CD4-positive, alpha-beta T cell treated with Interferon gamma for 1 hour (primary cell): ENCODE measurements at places on chromosomes 4 and X.

DNA sequence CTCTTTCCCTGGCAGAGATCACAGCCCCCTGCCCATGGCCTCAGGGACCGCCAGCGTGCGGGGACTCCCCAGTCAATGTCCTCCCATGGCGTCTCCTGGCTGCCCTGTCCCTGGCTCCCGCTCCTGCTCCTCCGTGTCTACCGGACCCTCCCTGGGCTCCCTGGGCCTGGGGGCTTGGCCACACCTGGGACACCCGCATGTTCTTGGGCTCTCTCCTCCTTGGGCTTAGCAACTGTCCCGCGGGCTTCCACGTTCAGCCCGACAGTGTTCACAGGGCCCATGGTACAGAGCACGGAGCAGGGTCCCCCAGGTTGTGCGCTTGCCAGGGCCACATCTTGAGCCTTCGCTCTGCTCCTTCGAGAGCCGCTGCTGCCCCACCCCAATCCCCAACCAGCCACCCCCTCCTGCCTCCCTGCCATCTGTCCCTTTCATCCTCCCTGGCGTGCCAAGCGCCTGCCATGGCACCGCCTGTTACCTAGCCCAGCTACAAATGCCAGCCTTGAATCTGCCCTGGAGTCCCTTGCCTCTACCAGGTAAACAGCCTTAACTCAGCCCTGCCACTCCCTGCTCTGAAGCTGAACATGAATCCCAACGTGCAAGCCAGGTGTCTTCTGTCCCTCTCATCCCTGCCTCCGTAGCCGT is 3.9 kb downstream of the AVPR2 start:
- DNase-seq, result no peak

DNA sequence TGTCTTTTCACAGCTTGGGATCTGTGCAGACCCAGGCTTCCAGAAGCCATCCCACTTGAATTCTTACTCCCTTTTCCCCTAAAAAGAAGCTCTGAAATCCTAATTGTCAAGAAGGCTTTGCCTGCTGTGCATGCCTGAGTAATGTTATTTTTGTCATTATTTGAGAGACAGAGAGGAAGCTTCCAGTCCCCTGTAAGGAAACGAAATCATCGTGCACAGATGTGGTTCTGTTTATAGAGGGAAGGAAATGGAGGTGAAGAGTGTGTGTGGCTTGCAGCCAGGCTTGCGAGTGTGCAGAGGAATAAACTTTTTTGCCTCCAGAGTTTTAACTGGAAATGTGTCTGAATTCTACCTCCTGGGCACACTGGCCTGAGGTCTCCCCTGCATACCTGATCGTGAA is 70.2 kb downstream of the TBL1X start:
- DNase-seq, result no peak

- DNase-seq, result no peak
Measured at GRCh38 chrX:10112510-10112909, 44.3 kb upstream of the CLCN4 start.

- DNase-seq, result no peak
Measured at GRCh38 chr4:135123632-135124031, 922.0 kb upstream of the PABPC4L start.

- no peak for DNase-seq
Measured at GRCh38 chr4:41586675-41587225, 48.8 kb downstream of the LIMCH1 start.

GRCh38 chr4:122842984-122843531 is 16.4 kb downstream of the FGF2 start:
- no peak for DNase-seq

- DNase-seq, result no peak
Measured at GRCh38 chr4:74218201-74218600, 60.3 kb downstream of the MTHFD2L start.

- no peak for DNase-seq
Measured at GRCh38 chr4:89215736-89216135, 91.9 kb downstream of the GPRIN3 start.

- DNase-seq, result no peak
Measured at GRCh38 chr4:172393220-172393619, 580.0 kb downstream of the GALNTL6 start.

DNA sequence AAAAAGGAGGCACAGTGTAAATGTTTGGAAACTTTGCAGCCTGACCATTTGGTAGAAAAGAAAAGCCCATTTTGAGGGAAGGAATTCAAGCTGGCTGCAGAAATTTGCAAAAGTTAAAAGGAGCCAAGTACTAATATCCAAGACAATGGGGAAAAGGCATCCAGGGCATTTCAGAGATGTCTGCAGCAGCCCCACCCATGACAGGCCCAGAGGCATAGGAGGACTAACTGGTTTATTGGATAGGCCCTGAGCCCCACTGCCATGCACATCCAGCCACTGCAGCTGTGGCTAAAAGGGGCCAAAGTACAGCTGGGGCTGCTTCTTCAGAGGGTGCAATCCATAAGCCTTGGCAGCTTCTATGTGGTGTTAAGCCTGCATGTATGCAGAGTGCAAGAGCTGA is 104.9 kb downstream of the HS3ST1 start:
- no peak for DNase-seq

DNA sequence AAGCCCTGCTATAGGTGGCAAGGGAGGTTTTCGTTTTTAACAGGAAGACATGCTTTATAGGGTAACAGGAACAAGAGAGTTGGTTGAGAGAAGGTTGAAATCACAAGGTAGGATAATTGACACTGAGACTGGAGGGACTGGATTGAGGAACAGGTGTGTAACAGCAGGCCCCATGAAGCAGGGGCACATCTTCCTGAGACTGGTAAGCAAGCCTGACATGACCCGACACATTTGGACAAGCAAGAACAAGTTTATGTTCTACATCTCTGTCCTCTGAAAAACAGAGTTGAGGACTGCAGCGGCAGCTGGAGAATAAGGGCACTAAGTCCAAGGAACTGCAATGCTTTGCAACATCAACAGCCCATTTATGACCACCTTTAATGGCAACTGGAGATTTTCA is 5.2 kb downstream of the RPS4X start:
- no peak for DNase-seq

DNA sequence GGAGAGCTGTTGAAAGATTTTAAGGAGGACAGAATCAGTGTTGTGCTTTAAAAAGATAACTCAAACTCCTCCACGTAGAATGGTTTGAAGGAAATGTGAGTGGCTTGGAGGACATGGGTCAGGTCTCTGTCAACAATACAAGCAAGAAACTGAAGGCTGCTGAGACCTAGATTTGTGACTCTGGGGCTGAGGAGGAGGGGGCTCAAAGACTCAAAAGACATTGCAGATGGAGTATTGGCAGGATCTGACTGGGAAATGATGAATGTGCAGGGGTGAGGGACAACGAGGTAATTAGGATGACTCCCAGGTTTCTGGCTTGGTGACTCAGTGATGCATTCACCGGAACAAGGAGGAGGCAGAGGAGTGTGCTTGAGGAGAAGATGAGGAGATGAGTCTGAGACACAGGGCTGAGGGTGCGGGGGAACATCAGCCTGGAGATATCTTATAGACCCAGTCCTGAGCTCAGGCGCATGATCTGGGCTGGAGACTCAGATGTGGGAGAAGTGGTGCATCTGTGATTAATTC is 3.3 kb upstream of the RPS4X start:
- DNase-seq, result no peak

DNA sequence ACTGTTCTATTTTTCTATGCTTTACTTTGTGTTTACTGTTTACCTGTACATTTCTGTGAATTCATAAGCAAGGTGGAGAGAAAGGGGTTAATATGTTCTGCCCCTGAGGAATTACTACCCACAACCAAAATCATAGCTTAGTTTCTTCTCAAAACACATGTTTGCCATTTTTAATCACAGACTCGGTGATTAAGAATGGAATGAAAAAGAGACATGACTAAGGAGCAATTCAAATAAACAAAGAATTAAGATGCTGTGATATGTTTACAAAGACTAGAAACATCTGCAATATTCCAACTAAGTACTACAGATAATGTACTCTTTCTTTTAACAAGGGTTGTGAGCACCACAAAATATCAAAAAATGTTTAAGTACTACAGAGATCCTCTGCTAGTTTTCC is 11.7 kb upstream of the FAT4 start:
- DNase-seq, result no peak

DNA sequence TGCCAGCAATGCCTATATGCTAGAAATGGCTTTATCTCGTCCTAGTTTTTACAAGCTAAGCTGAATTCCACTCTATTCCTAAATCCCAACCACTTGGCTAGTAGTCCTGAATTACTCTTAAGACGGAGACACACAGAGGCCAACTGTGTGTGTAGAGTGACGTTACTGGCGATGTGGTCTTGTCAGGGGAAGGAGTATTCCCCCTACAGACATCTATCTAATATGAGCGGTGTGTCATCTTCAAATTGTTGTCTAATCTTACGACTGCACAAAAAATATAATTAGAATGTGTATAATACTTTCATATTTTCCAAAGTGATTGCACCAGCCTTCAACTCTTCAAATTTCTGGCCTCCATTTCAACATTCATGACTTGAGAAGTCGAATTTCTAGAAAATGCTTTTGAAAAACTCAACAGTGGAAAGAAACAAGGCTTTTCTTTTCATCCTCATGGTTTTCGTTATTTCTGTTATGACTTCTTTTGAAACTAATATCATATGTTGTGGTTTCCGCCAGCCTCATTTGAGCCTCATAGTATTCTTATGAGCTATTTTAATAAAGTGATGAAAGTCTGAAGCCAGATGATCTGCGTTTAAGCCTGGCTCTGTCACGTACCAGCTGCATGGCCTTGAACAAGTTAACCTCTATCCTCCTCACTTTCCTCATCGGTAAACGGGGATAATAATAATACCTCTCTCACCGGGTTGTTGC is 132.3 kb downstream of the SOWAHB start:
- DNase-seq, result no peak

DNA sequence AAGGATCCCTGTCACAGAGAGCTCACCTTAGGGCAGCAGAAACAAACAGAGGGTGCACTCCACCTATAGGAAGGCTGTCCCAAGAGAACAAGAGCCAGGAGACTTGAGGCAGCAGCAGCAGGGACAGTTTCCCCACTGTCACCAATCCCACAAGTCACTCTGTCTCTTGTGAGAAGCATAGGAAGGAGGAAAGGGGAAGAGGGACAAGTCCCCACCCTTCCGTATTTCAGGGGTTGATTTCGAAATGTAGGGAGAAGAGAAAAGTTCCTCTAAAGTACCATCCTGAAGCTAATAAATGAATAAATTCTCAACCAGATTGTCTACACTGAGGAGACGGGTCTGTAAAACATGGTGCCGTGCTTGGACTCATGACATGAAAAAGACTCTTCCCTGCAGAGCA is 9.5 kb upstream of the TLR8 start:
- DNase-seq, result no peak

DNA sequence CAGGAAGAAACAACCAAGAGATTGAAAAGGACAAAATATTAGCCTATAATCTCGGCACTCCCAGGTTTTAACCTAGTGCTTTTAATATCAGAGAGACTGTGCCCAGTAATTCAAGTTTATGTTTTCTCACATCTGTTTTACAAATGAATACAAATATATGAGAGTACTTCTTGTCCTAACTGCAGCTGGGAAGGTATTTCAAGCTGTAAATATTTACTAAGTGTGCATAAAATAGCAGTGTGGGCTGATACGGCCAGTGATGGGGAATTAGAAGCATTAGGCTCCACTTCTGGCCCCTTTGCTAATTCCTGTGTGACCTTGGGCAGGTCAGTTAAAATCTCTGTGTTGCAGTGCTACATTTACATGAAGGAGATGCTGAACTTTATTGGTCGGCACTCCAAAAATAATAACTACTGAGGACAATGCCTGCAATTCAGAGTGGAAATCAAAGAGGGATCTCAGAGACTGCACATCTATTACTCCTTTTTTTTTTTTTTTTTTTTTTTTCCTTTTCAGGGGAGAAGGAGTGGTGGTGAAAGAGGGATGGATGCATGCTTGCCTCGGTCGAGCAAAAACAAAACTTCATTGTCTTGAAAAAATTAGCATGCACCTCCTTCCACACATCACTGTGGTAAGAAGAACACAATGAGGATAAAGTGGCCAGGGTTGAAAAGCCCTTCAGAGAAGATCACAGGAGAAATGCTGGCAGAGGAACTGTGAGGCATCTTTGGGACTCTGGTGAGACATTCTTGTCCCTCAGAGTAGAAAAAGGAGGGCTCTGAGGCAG is 44.6 kb upstream of the LNX1 start:
- DNase-seq, result no peak

GRCh38 chr4:8417071-8417614 is 23.4 kb downstream of the ACOX3 start:
- no peak for DNase-seq

DNA sequence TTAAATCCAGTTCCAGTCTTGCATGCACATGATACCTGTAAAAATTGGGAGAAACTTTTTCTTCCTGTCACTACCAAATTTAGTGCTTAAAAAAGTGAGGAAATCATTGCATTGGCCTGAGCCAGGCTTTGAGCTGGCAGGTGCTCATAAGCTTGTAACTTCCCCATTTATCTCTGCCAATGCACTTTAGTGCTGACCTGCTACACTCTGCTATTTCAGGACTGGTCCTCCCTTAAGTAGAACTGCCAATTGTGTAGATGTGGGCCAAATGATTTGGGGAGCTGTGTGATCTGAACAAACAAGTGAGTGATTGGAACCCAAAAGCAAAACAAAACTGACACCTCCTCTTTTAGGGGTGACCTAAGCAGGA is 51.8 kb downstream of the ZNF827 start:
- no peak for DNase-seq

GRCh38 chr4:81549984-81550383 is 78.3 kb upstream of the RASGEF1B start:
- no peak for DNase-seq

GRCh38 chr4:109444182-109444844 is 10.7 kb downstream of the SEC24B start:
- no peak for DNase-seq
